ENCODE measurements at places on chromosomes 6 and 20.

DNA sequence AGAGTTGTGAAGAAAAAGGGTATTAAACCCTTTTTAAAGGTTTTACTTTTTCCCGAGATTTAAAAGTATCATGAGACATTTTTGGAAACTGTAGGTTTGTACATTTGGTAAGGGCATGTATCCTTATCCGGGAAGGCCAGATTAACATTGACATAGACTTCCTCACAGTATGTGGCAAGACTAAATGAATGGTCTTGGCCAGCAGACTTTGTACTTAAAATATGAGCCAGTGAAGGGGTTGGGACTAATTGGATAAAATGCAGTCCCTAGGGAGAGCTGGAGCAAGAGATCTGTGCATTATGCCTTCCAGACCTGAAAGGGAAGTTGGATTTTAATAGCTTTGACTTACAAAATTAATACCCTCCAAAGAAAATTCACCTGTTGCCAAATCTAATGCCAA, 60.4 kb upstream of the CCN2 start:
- no peaks in the 10 kb centered on the region for H3K36me3 ChIP-seq
- no peak for DNase-seq
- H3K4me1 ChIP-seq, result no peaks in the 10 kb centered on the region
- H3K27ac ChIP-seq, result no peak overlapping the region
- no peak overlapping the region for H3K4me3 ChIP-seq
- H3K27me3 ChIP-seq, result no peaks in the 10 kb centered on the region

DNA sequence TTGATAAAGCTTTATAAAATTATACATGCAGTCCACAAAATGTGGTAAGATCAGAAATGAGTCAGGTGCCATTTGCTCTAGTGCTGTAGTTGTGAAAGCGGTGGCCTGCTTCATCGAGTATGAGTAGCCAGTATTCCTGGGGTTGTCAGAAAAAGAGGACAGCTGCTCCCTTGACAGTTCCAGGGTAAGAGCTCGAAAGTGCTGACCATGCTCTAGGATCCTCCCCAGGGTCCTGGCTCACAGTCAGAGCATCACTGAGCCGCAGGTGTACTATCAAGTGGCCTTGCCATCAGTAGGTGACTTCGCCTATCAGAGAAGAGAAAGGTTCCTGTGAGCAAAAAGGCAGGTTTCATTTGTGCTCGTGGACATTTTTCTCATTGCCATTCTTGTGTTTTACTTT, 3.6 kb downstream of the BTBD3 start:
- H3K36me3 ChIP-seq, result peaks cover 6% of the 10 kb centered on the region
- no peak overlapping the region for H3K4me3 ChIP-seq
- no peak for DNase-seq
- peaks cover 2% of the 10 kb centered on the region for H3K4me1 ChIP-seq
- H3K27ac ChIP-seq, result no peak overlapping the region

- peaks cover 4% of the 10 kb centered on the region for H3K27me3 ChIP-seq
- peaks cover 3% of the 10 kb centered on the region for H3K4me1 ChIP-seq
- no peak overlapping the region for H3K4me3 ChIP-seq
These were observed 36.3 kb upstream of the SIRT5 start for GRCh38 chr6:13538084-13538483.

DNA sequence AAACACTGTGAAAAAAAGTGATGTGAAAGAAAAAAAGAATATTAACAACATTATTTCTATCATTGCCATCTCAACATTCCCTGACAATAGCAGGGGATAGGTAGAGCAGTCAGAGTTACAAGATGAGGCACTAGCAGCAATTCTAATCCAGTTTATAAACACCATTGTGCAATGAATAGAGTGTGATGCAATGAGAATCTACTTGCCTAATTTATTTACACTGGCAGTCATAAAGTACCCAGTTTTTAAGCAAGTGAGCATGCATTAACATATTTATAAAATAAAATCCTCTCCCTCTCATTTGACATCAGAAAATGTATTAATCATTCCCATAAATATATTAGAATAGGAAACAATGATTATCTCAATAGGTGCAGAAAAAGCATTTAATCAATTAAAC, 2.5 kb upstream of the MANEA start:
- peaks cover 56% of the 10 kb centered on the region for H3K4me1 ChIP-seq
- no peak overlapping the region for H3K27ac ChIP-seq
- H3K4me3 ChIP-seq, result peak overlapping the region; percentile 95
- no peak for DNase-seq

DNA sequence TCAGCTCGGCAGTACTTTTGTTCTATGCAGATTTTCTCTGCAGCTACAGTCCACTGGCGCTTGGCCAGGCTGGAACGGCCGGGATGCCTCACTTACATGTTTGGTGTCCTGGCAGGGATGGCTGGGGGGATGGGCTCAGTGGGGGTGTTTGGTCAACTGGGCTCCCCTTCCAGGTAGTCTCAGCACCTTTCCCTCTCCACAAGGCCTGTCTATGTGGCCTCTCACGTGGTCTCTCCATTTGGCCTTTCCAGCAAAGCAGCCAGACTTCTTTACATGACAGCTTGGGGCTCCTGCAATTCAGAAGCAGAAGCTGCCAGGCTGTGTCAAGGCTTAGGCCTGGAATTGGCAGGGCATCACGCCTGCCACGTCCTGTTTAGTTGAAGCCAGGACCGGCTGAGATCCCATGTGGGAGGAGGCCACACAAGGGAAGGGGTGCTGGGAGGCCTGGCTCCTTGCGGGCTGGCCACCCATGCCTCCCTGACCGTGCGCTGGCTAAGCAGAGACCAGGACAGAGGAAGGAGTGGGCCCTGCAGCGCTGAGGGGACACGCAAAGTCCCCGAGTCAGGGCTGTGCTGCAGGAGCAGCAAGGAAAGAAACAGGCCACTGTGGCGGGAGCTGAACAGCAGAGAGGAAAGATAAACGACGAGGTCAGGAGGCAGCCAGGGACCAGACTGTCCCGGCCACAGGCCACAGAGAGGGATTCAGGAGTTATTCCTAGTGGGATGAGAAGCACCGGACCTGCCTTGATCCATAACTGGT, 38.9 kb downstream of the MGME1 start:
- DNase-seq, result no peak
- H3K36me3 ChIP-seq, result no peaks in the 10 kb centered on the region
- no peak overlapping the region for H3K27ac ChIP-seq
- no peaks in the 10 kb centered on the region for H3K4me1 ChIP-seq
- H3K27me3 ChIP-seq, result no peaks in the 10 kb centered on the region

GRCh38 chr6:2008383-2008976, 236.9 kb downstream of the GMDS start:
- H3K36me3 ChIP-seq, result peaks cover 5% of the 10 kb centered on the region
- H3K27ac ChIP-seq, result no peak overlapping the region
- no peak overlapping the region for H3K4me3 ChIP-seq
- H3K27me3 ChIP-seq, result no peaks in the 10 kb centered on the region

- H3K36me3 ChIP-seq, result peaks cover 47% of the 10 kb centered on the region
- H3K4me1 ChIP-seq, result peaks cover 23% of the 10 kb centered on the region
- H3K27ac ChIP-seq, result peak overlapping the region; percentile 52
- no peak for DNase-seq
These were observed 28.9 kb downstream of the SNX5 start for GRCh38 chr20:17939622-17940223.

DNA sequence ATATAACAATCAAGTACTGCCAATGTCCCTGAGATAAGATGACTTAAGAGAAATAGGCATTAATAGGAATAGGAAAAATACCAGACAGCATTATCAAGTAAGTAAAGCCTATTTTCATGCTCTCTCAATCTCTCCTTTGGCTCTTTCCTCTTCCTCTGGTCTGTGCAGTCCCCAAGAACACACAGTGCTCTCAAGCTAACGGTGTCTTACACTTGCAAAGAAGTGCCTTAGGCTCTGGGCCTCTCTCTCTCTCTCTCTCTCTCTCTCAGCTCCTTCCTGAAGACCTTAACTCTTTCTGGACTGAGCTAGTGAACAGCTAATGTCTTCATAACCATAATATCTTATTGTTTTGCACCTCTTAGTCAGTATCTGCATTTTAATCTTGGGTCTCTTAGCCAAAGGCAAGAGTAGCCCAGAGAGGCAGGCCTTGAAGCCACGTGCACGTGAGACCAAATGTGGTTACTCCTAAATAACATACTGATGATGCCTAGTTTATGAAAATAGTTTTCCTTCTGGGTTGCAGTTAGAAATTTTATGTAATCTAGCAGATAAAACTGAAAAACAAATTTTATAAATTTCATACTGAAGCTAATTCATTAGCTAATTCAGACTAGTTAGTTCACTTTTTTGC, 70.8 kb downstream of the TPD52L1 start:
- H3K4me1 ChIP-seq, result no peaks in the 10 kb centered on the region
- H3K36me3 ChIP-seq, result no peaks in the 10 kb centered on the region
- H3K4me3 ChIP-seq, result no peak overlapping the region
- peaks cover 4% of the 10 kb centered on the region for H3K27me3 ChIP-seq
- no peak for DNase-seq

DNA sequence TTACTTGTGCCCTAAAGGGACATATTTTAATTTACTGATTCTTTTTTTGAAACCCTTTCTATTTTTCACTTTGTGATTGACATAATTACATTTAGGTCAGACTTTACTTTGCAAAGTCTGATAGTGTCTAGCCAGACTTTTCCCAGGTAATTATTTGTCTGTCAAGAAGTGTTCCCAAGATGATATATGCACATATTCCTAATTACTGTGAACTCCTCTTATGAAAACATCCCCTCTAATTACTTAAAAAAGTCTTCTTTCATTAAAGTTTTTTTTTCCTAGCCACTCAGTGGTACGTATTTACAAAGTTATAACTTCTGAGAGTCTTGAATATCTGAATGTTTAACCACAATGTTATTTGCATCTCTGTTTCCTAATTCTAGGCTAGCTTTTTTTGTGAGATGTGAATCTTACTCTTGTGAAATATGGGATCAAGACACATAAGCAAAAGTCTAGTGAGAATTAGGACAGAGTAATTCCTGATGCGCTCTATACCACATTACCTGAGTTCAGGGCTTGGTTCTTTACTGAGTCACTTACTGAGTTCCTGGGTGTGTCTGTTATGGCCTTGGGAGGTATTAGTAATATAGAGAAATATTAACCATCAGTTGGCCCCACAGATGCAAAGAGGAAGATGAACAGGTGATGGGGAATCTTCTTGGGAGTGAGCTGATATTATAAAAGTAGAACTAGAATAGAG, 27.9 kb downstream of the FAM83B start:
- no peaks in the 10 kb centered on the region for H3K4me1 ChIP-seq
- no peaks in the 10 kb centered on the region for H3K27me3 ChIP-seq
- H3K36me3 ChIP-seq, result no peaks in the 10 kb centered on the region
- no peak for DNase-seq
- no peak overlapping the region for H3K4me3 ChIP-seq

GRCh38 chr20:59630526-59630925, 26.2 kb downstream of the PHACTR3 start:
- DNase-seq, result no peak
- no peaks in the 10 kb centered on the region for H3K36me3 ChIP-seq
- H3K4me3 ChIP-seq, result no peak overlapping the region
- H3K4me1 ChIP-seq, result no peaks in the 10 kb centered on the region
- no peaks in the 10 kb centered on the region for H3K27me3 ChIP-seq
- H3K27ac ChIP-seq, result no peak overlapping the region

DNA sequence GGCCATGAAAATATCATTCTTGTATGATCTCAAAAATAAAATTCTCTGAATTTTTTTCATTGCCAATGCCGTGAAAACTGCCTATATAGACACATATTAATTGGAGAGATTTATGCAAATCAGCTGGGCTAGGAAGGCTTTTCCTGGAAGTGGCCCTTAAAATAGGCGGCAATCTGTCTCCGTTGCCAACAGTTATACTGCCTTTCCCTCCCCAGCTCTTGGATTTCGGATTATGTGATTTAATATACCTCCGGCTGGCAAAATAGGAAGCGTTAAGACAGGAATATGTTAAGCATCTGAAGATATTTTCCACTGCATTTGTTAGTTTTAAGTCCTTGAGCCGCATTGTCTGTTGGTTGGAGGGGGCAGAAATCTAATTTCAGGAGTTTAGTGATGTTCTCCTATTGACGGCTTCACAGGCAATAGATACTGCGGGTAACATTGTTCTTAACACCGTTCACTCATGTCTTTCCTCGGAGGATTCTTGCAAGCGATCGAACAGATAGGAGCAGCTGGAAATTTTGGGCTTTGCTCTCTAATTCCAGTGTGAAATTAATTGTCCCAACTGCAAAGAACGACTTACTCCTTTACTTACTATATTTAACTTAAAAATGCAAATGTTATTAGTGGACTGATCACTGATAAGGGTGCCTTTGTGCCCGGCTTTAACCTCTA, 113.3 kb downstream of the LINC00237 start:
- no peak overlapping the region for H3K4me3 ChIP-seq
- H3K36me3 ChIP-seq, result no peaks in the 10 kb centered on the region
- no peaks in the 10 kb centered on the region for H3K4me1 ChIP-seq

DNA sequence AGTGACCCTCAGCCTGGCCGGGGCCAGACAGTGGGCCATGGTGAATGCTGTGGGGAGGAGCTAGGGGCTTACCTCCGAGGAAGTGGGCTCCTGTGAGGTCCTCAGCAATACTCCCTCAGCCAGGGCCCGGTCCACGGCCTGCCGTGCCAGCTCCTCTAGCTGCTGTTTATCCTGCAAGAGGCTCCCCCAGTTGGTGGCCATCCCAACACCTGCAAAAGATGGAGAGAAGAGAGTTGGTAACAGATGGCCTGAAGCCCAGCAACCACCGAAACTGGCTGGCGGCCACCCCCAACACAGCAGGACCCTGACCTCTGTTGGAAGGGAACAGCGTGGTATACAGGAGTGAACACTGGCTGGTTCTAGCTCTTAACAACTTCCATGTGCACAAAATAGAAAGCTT, 4.0 kb downstream of the GSS start:
- H3K4me3 ChIP-seq, result no peak overlapping the region
- peaks cover 23% of the 10 kb centered on the region for H3K36me3 ChIP-seq
- H3K27me3 ChIP-seq, result no peaks in the 10 kb centered on the region
- no peak for DNase-seq
- H3K27ac ChIP-seq, result no peak overlapping the region

DNA sequence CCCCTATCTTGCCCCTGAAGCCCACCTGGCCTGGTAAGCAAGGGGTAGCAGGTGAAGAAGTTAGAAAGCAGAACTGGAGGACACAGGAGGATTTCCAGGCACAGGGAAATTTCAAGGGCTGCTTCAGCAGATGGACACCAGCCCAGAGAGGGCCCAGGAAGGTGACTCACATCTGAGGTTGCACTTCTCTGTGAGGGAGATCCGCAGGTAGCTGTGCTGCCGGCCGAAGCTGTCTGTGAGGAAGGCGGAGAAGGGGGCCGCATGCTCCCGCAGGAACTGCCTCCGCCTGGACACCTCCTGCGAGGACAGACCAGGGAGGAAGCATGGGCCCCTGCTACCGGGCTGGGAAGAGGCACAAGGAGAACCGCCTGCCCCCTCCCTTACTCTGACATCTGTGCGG, 7.1 kb downstream of the MOCS1 start:
- H3K27me3 ChIP-seq, result no peaks in the 10 kb centered on the region
- H3K4me3 ChIP-seq, result no peak overlapping the region
- DNase-seq, result no peak
- no peak overlapping the region for H3K27ac ChIP-seq
- H3K36me3 ChIP-seq, result no peaks in the 10 kb centered on the region

DNA sequence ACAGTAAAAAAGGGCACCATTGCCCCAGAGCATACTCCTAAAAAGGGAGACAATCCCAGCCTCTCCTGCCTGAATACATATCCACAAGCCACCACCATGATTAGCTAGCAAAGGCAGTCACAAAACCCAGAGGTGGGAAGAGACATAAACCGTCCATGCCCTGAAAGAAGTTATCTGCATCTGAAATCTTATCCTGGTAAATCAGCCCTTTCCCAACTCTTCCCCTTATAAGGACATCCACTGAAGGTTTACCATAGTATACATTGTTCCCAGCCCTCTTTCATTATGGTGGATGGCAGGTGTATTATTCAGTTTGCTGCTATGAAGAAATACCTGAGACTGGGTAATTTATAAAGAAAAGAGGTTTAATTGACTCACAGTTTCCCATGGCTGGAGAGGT, 95.2 kb downstream of the TBC1D7 start:
- no peak overlapping the region for H3K4me3 ChIP-seq
- H3K36me3 ChIP-seq, result no peaks in the 10 kb centered on the region
- H3K4me1 ChIP-seq, result peaks cover 9% of the 10 kb centered on the region
- H3K27me3 ChIP-seq, result peaks cover 13% of the 10 kb centered on the region
- H3K27ac ChIP-seq, result no peak overlapping the region

Data from activated T-helper 2 cell treated with anti-CD3 and anti-CD28 coated beads, Interferon-gamma antibody, Interleukin-2, Interleukin-4, amounts not matched to agents 10 μg/mL and 5 μg/mL and 100 μg/mL, durations not matched to agents 14 hours and 24 hours and 36 hours (primary cell).